Bronchial epithelial cell (primary cell): ENCODE measurements at places on chromosomes 7 and 10. TPM values are rescaled to one million over a fixed set of nuclear protein-coding genes. Genes with fewer than 3 reads are reported as not detected.

DNA sequence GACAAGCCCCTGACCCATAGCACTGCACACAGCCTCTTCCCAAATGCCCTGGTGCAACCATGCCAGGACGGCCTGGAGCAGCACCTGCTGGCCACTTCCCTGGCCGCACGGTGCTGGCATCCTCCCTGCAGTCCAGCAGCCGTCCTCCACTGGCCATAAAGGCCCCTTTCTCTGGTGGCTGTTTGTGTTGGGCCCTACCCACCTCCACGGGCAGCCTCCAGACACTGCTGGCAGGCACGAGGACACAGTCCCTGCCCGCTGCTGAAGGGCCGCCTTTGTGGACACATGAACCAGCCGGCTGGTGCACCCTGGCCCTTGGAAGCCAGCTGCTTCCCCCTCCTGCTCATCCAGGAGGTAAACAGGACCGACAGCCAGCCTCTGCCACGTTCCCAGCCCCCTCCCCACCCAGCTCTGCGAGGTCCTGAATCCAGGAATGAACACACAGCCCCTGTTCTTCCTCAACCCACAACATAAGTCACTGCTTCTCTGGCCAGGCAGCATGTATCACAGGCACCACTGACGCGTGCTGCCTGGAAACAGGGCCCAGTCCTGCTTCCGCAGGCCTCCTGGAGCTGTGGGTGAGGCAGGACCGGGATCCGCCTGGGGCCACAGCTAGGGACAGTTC is 43.8 kb downstream of the SPOCK2 start:
- peak; percentile 15 for DNase-seq

NAT16 gene
- not detected in 2 replicates for total RNA-seq

DNA sequence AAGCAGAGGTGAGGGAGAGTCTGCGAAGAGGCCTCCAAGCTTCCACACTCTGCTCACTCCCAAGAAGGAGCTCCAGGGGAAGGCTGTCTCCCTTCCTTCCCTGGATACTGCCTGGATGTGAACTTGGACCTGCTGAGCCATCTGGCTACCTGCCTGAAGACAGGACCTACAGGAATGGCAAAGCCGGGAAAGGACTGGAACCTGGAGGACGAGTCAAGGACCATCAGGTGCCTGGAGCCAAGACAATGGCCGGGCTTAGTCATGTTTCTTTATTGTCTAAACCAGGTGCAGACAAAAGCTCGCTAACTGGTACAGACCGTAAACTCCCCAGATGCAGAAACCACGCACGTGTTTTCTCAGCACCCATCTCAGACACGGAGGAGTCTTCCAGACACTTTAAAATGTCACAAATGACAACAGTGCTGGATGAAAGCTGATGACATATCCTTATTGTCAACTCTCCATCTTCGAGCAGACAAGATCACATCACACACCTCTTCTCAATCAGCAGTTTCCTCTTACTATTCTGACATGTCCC is 12.1 kb downstream of the ASB13 start:
- no peak for DNase-seq

SLC25A13 gene
- total RNA-seq: 14.6 and 16.6 TPM in 2 replicates

DNA sequence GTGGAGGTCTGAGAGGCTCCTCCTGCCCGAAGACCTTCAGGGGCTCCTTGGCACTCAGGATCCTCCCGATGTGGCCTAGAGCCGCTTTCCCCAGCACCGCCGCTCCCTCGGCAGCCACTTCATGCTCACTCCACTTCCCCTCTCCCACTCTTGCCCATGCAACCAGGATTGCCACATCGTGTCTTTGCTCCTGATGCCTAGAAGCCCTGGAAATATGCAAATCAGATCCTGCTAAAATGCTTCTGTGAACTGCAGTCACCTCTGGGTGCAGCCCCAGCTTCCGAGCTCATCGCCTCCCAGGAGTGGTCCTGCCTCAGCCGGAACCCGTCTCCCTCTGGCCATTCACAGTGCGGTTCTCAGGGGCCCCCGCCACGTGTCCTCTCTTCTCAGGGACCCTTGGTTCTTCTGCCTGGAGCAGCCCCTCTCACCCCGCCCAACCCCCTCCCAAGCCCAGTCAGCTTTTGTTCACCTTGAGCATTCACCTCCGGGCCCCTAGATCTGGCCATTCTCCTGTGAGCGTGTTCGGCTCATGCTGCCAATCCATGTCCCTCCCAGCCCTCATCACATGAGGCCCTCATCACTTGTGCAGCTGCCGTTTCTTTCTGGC is 175.5 kb downstream of the ADARB2 start:
- no peak for DNase-seq

GRCh38 chr7:92698237-92698841 is 108.1 kb upstream of the FAM133B start:
- DNase-seq: peak; percentile 82
